ENCODE measurements at places on chromosomes 4 and X.

DNA sequence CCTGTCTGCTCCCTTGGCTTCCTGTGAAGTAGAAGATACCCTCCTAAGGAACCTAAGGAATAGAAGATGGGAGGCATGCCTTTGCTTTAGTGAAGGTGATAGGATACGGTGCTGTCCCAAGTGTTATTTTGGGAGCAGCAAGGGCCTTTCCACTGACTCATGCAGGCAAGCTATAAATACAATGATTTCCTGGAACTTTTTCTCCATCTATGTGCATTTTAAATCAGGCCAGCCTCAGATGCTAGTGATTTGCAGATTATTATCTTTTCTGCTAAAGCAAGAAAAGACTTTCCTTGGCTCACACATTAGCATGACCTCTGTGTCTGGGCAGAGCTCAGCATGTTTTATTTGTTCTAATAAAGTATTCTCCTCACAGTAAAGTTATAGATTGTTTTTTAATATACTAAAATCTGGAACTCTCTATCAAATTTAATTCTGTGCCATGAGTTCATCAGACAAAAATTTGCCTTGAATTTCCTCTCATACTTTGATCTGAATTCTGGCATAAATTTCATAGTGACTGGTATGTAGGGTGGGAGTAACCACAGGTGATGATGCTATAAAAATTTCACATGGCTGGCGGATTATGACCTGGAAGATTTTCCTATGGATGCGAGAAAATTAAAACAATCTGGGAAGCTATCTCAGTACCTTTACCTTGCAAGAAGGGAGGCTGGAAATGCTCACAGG, 131.7 kb downstream of the REPS2 start:
- no peak for DNase-seq

DNA sequence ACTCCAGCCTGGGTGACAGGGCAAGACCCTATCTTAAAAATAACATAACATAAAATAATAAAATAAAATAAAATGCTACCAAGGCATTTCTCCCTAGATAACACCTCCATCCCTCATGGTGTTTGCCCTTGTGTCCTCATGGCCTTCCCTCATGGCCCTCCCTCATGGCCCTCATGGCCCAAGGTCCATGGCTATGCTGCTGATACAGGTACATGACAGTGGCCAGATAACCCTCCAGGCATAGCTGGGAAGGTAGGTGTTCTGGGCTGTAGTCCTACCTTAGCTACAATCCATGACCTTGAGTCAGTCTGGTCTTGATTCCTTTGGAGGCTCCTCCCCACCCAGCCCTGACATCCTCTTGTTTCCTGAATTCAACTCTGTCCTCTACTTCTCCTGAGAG, 75.2 kb downstream of the PJA1 start:
- DNase-seq = no peak

DNA sequence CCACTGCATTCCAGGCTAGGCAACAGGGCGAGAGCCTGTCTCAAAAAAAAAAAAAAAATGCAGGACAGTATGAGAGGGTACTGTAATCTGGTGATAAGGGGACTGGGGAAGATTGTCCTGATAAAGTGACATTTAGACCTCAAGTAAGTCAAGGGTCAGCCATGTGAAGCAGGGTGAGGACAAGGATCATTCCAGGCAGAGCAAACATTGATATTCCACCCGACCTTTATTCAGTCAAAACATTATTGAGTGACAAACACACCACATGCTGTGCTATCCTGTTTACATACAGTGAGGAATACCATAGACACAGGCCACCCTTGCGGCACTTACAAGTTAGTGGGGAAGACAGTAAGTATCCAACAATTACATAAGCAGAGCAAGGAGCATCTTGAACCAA, 64.4 kb downstream of the SLC9A6 start:
- DNase-seq = no peak

DNA sequence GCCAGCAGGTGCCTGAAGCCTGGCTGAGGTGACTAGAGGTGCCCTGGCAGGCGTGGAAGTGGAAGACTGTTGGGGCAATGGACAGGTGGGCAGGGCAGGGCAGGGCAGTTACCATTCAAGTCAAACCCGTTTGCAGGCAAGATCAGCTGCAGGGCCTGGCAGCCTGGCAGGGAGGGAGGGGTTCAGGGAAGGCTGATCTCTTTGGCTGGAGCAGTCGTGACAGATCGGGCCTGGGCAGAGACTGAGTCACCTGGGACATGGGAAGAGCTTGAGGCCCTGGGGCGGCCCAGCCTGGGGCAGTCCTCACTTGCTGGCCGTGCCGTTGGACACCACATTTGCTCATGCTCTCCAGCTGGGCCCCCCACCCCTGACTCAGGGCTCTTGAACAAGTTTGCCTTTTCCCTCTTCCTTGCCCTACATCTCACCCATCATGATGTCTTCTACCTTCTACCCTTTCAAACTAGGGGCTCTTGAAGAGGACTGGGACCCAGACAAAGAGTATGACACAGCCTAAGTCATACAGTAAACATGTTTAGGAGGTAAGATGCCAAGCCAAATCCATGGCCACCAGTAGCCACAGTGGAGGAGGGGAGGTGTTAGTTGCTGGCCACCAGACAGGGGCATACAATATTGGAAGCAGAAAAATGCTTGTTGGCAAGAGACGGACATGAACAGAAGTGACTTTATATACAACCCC, 2.0 kb upstream of the ZNF185 start:
- no peak for DNase-seq

- DNase-seq = no peak
Observed at GRCh38 chr4:10965196-10965595, 280.6 kb upstream of the CLNK start.
